ENCODE measurements at places on chromosomes 5 and 9.

DNA sequence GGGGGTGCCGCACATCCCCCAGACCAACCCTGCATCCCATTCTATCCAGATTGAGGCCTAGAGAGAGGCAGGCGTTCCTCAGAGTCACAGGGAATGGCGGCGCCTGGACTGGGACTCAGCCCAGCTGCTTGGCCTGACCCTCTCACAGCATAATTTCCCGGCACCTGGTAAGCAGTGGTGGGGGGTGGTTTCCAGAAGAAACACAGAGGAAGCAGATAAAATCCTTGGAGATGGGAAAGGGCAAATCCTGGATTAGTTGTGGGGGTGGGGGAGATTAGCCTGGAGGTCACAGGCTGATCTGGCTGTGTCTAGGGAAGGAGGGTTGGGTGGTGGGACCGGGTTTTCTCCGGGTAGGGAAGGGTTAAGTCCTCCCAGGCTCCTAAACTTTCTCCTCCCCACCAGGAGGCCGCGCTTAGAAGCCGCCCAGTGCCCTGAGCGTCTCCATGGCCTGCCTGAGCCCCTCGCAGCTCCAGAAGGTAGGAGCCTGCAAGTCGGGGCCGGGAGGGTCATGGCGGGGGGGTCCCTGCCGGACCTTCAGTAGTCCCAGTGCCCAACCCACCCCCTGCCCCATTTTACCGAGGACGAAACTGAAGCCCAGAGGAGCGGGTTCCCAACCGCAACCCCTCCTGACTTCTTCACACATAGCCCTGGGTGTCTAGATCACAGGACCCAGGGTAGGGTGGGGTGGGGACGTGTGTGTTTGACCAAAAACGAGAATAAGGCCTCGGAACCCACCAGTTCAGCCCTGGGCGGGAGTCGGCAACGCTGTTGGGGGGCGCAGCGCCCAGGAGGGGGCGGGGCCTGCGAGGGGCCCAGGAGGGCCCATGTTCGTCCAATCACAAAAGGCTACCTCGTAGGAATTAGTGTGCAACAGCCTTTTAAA lies 1.3 kb downstream of the PHYHD1 start:
- DNase-seq, result no peak

DNA sequence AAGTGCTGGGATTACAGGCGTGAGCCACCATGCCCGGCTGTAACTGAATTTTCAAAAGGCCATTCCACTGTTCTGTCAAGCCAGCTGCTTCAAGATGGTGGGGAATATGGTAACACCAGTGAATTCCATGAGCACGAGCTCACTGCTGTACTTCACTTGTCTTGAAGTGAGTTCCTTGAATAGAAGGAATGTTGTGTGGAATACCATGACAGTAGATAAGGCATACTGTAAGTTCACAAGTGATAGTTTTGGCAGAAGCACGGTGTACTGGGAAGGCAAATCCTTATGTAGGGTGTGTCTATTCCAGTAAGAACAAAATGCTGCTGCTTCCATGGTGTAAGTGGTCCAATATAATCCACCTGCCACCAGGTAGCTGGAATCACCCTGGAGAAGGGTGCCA lies 6.6 kb upstream of the PRXL2C start:
- DNase-seq, result no peak

GRCh38 chr9:112558476-112558875 lies 71.8 kb downstream of the KIAA1958 start:
- peak; percentile 14 for DNase-seq

GRCh38 chr5:1127959-1128785 lies 16.3 kb upstream of the SLC12A7 start:
- no peak for DNase-seq

DNA sequence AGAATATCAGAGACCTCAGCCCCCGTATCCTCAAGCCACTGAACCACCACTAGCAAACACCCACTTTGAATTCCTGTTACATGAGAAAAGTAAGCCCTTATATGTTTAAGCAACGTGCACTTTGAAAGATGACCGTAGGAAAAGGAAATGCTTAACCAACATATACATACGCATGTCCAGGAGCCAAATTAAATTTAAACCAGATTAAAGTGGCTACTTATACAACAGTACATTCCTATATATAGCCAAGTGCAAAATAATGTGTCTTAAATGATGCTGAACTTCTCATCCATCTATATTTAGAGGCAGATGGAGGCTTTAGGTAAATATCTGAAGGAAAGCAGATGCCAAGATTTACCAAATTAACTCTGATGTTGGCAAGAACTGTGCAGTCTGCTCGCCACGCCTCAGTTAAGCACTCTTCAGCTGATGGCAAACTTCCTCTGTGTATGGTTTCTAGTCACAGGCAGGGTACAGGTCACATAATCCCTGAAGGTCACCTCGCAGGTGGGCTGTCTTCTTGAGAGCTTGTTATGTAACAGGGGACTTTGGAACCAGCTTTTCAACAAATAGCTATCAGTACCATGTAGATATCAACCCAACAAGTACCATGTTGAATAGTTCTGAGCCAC lies 8.6 kb downstream of the GCNT4 start:
- DNase-seq, result no peak

- no peak for DNase-seq
These were observed 24.2 kb upstream of the NPR3 start for GRCh38 chr5:32686799-32687498.

GRCh38 chr5:136228136-136228757 lies 35.3 kb upstream of the SMIM32 start:
- DNase-seq, result no peak

GRCh38 chr5:30592833-30593232 lies 600.7 kb upstream of the CDH6 start:
- no peak for DNase-seq

- DNase-seq, result no peak
These were observed 61.1 kb upstream of the ARAP3 start for GRCh38 chr5:141742866-141743851.

DNA sequence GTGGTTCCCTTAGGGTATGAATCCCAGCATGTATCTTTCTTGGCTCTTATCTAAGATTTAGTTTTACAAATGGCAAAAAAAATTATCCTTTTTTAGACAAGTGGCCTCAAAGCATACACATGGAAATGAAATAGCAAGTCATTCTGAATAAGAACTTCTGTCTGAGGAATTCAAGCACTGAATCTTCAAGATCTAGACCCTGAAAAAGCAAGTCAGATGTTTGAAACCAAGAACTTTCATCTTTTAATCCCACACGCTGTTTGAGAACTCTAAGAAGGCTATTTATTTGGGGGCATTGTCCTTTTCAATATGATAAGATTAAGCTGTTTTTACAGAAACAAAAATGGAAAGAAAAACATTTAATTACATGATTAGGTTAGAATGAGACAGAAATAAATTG lies 549.2 kb upstream of the CYLC2 start:
- DNase-seq, result no peak

GRCh38 chr9:132055756-132056155 lies 23.9 kb downstream of the MED27 start:
- no peak for DNase-seq

DNA sequence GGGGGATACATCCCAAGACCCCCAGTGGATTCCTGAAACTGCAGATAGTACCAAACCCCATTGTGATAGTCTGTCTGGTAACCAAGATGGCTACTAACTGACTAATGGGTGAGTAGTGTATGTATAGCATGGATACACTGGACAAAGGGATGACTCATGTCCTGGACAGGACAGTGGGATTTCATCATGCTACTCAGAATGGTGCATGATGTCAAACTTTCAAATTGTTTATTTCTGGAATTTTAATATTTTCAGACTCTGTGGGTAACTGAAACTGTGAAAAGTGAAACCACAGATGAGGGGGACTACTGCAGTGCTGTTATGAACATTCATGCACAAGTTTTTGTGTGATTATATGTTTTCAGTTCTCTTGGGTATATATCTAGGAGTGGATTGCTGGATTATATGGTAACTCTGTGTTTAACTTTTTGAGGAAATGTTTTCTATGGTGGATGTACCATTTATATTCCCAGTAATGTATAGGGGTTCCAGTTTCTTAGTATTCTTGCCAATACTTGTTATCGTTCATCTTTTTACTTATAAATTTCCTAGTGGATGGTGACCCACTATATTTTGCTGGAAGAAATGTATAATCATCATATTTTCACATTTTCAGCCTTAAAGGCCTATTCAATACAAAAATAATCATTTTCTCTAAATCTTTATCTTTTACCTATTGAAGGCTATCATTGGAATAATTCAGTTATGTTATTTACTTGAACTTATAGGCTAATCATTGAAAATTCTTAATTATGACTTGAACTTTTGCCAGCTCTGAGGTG lies 140.9 kb downstream of the NR3C1 start:
- no peak for DNase-seq

DNA sequence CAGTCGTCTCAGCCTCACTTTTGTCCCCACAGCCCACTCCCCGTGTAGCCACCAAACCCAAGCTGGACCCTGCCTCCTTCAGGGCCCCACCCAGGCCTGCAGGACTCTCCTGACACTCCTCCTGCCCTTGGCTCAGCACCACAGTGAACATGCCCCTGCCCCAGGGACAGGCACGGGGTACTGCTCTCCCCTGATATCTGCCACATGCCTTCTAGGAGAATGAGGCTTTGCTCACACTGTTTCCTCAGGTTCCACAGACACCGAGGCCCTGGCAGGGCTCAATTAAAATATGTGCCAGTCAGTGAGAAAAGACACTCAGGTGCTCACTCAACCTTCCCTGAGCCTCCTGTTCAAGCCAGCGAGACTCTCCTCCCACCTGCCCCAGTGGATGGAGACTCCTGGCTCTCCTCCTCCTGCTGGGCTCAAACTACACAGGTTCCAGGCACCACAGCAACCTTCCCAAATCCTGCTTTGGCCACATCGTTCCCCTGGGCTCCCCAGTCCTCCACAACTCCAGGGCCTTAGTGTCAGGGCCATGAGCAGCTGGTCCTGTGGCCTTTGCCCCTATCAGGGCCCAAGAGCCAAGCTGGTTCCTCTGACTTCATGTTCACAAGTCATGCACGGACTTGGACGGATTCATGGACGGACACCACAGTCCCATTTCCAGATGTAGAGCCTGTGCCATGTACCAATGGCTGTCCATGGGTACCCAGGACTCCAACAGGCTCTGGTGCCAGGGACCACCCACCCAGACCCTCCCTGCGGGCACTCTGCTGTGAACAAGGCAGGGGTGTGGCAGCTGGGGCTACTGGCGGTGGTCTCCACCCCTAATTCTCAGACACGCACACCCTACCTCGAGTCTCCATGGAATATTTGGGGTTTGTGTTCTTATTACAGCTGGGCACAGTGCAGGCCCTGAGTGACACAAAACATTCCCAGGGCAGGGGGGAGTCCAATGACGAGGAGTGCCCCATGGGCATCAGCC lies 36.6 kb downstream of the BICD2 start:
- DNase-seq, result no peak

DNA sequence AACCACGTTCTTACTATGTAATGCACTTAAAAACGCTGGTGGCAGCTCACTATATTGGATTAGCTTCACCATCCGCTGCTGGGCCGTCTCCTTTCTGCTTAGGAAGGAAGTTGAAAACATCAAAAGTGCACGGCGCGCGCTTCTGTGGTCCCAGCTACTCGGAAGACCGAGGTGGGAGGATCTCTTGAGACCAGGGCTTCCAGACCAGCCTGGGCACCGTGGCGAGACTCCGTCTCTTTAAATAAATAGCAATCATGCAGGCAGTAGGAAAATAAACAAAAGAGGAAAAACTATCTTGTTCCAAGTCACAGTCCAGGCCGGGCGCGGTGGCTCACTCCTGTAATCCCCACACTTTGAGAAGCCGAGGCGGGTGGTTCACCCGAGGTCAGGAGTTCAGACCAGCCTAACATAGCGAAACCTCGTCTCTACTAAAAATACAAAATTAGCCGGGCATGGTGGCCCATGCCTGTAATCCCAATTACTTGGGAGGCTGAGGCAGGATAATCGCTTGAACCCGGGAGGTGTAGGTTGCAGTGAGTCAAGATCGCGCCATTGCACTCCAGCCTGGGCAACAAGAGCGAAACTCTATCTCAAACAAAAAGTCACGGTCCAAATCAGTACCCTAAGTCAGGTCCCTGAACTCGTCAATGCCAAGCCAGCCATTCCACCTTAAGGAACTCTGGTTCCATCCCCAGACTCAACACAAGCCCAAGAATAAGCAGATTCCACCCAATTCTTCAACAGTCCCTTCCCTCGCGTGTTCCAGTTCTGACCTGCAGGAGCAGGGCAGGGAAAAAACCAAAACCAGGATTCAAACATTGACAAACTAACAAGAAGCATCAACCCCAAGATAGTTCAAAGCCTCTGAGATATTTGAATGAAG lies 1.0 kb upstream of the GOLGA1 start:
- peak; percentile 5 for DNase-seq

DNA sequence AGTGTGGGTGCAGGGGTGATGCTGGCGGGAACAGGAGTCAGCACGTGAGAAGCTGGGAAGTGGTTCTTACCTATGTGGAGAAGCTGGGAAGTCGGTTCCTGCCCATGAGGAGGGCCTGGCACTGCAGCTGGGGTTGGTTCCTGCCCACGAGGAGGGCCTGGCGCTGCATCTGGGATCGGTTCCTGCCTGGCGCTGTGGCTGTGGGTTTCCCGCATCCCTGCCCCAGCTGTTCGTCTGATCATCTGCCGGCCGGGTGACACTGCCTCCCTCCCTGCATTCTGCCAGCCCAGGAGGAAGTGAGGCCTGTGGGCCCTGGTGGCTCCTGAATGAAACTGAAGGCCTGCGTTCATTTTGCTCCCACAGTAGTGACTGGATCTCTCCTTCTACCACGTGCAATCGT lies 5.1 kb downstream of the OBP2A start:
- DNase-seq, result no peak

DNA sequence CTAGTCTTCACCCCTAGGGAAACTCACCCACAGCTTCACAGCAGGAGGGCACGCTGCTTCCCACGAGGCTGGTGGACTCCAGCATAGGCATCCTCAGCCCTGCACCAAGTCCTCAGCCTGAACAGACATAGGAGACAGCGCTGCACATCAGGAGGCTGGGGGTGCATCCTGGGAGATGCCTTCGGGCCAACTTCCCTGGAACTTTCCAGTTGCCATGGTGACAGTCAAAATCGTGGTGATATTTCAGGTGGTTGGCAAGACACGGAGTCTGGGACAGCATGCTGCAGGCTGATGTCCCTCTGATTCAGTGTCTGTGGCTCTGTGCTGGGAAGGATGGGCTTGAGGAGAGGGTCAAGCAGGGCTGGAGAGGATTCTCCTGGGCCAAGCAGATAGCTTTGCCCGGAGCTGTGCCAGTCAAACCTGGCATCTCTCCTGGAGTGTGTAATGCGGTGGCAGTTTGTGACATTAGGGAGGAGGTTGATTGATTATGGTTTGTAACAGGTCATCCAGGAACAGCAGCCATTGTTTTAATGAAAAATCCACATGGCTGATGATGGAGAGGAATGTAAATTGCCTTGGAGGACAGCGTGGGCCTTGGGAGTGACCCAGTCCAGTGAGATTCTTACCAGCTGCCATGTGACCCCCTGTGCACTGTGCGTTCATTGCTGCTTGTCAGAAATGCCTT lies 35.6 kb upstream of the SEMA4D start:
- no peak for DNase-seq

GRCh38 chr5:74153255-74153790 lies 487.2 kb downstream of the ENC1 start:
- no peak for DNase-seq

DNA sequence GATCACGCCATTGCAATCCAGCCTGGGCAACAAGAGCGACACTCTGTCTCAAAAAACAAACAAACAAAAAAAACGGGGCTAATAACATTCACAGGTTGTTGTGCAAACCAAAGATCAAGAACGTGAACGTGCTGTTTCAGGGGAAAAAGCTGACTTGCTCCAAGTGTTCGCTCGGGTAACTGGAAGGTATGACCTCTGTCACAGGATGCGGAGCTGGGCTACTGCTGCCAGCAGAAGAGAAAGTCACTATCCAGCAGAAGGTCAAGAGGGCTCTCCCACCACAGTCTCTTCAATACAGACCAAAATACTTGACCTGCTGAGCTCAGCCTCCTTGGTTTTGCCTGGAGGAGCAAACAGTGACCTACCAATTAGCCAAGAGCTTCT lies 59.7 kb downstream of the ABCA1 start:
- DNase-seq, result no peak
